ENCODE measurements at places on chromosomes 3 and 15.

GRCh38 chr15:81293728-81294515 lies 30.0 kb downstream of the STARD5 start:
- DNase-seq = peak; percentile 77

GRCh38 chr15:42033214-42033873 lies 12.5 kb upstream of the PLA2G4E start:
- no peak for DNase-seq

DNA sequence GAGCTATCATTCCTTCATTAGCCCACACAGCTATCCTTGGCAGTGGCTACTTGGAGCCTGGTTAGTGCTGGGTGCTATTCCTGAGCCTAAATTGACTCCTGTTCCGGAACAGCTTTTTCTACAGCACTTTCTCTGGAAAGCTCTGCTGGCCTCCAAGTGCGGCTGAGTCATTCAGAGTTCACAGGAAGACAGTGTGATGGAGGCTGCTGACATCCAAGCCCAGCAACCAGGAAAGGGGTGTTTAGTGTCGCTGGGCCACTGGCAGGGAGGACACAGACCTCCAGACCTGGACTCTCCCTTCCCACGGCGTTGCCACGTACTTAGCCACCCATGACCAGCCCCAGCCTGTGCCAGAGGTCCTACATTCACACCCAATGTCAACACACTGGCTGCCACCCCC lies 28.7 kb downstream of the CACNA2D2 start:
- DNase-seq = no peak

DNA sequence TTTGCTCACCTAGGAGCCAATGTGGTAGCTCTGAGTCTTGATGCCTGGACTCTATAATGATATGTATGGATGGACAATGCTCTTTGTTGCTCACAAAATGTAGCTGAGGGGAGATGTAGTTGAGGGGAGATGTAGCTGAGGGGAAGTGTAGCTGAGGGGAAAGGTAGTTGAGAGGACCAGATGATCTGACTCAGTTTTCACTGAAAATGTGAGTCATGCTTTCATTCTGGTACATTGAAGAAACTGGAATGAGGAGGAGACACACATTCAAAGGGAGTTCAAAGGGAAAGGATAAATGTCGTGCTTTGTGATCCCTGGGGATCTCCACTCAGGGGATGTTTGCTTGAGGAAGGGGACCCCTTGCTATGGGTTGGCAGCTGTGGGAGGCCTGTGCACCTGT lies 302.9 kb upstream of the TRIM42 start:
- DNase-seq = no peak

DNA sequence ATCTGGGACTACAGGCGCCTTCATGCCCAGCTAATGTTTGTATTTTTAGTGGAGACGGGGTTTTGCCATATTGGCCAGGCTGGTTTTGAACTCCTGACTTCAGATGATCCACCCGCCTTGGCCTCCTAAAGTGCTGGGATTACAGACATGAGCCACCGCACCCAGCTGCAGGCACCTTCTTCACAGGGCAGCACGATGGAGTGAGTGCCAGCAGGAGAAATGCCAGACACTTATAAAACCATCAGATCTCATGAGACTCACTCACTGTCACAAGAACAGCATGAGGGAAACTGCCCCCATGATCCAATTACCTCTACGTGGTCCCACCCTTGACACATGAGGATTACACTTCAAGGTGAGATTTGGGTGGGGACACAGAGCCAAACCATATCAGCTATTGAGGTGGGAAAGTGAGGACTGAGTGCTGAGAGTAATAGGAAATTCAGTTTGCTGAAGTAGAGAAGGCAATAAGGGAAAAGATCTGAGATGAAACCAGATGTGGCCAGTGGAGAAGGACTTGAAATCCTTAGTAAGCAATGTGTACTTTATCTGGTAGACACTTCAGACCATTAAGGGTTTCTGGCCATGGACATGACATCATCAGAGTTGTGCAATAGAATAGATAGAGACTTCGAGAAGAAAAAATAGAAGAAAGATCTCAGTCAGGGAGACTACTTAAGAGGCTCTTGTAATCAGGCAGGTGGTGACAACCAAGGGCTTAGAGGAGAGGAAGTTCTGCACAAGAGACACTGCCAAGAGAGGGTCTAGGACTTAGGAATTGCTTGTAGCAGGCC lies 18.1 kb upstream of the ATP13A5 start:
- no peak for DNase-seq

GRCh38 chr3:65582012-65582717 lies 456.6 kb downstream of the MAGI1 start:
- no peak for DNase-seq

GRCh38 chr15:100199711-100200286 lies 142.0 kb downstream of the ADAMTS17 start:
- no peak for DNase-seq

DNA sequence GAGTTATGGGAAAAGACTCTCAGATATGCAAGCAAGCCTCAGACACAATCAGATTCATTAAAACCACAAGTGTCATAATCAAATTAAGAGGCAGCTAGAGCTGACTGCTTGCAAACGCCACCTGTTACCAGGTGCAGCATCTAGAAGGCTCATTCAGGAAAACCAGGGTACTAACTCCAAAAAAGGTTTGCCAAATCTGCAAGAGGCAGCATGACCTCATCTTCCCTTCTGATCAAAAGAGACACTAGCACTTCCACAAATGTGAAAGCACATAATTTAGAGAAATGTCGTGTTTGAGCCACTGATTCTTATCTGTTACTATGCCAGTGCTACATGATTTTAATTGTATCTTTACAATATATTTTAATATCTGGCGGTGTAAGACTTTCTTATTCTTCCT lies 123.3 kb upstream of the NANOGP8 start:
- no peak for DNase-seq

GRCh38 chr3:107209302-107209990 lies 167.8 kb upstream of the CCDC54 start:
- no peak for DNase-seq

- DNase-seq = no peak
These were observed 335.9 kb upstream of the EPHA6 start for GRCh38 chr3:96478496-96478895.

DNA sequence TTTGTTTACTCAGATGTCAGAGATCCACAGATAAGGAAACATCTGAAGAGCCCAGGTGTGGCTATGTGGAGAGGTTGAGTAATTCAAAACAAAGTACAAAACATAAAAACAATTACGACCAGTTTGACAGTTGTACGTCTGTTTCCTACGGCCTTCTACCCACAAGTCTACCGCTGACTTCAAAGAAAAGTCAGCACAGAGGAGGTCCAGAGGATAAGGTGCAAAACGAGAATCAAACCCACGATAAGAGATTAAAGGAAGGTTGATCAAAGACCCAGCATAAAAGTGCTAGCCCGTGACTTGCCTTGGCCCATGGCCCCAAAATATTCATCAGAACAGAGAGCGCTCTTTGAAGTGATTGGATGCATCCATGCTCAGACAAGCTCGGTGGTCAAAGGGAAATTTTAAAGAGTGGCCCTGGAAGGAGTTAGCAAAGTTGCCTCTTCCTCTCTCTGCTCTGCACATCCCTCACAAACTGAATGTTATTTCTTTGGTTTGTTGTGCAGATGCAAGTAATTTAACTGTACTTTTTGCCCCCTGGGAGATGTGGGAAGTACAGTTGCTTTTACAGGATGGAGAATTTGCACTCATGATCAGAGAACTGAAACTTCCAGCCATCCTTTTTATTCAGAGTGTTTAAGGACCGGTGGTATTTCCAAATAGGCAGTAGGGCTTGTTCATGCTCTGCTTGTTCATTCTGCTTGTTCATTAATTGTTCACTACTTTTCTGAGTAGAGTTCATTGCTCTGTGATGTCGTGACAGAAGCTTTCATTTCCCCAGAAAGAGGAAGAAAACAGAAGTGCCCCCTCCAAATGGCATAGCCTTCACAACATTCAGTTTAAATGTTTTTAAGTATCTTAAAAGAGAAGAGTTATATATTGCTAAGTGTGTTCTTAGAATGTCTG lies 31.1 kb downstream of the MME start:
- DNase-seq = no peak

GRCh38 chr15:41990691-41991090 lies 18.3 kb upstream of the EHD4 start:
- no peak for DNase-seq

All from stimulated activated CD4-positive, alpha-beta T cell treated with anti-CD3 and anti-CD28 coated beads, Interleukin-4, amount 100 ng/mL, for 1 hour (primary cell).